Omental fat pad (tissue), 4 donors: ENCODE measurements at places on chromosomes 1 and 21. TPM values are rescaled to one million over a fixed set of nuclear protein-coding genes. Genes with fewer than 3 reads are reported as not detected.

RAB3B gene
- under 0.01 TPM for total RNA-seq

- no peak for DNase-seq
Measured at GRCh38 chr1:162019006-162019405, 4.7 kb downstream of the OLFML2B start.

DNA sequence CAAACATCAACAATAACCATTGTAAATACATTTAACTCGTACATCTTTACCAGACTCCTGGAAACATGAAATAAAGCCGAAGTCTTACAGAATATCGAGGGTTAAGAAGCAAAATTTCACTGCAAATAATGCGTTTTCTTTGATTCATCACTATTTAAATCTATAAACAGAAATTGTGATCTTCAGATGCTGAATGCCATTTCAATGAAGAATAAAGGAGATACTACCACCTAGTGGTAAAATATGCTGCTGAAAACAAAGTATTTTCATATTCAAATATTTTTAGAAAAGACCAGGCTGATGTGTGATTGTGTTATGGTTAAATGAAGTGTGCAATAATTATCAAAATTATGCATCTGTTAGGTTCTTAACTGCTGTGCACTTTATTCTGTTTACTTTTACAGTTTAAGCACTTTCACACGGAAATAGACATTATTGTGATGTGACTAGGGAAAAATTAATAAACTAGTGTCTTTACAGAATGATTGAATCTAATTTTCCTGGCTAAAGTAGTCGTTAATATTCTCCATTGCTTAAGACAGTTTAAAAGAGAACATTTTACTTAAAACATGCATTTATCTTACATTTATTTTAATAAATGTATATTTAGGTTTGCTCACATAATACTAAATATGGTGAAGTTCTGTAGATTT is 1093.1 kb downstream of the MRPL39 start:
- DNase-seq = no peak

DNA sequence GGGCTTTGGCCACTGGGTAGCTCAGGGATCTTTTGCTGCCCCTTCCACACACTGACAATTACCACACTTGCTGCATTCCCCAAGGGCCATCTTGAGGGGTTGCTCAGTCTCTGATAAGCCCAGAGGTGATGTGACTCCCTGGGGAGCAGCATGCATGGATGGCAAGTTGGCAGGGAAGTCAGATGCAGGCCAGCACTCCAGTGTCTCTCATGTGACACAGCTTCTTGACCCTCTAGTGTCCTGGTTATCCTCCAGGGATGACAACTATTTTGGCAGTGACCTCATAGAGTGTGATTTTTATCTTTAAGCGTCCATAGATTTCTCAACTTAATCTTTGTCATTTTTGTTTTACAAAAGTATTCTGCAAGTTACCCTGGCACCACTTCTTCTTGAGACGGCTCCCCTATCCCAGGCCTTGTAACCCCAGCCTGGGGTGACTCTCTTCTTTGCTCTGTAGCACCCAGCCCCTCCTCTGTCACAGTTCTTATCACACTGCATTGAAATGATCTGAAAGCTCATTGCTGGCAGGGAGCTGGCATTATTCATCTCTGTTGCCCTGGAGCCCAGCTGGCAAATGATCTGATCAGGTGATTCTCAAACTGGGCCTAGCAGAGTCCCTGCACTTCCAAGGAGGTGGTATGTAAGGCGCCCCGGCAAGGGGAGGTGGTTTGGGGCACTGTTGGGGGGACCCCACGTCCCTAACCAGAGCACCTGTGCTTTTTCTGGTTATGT is 72.6 kb downstream of the TENT5C start:
- no peak for DNase-seq

- DNase-seq = no peak
Measured at GRCh38 chr1:229991104-229991513, 75.9 kb upstream of the GALNT2 start.

SEMA4A gene
- 35.1 TPM for total RNA-seq

DNA sequence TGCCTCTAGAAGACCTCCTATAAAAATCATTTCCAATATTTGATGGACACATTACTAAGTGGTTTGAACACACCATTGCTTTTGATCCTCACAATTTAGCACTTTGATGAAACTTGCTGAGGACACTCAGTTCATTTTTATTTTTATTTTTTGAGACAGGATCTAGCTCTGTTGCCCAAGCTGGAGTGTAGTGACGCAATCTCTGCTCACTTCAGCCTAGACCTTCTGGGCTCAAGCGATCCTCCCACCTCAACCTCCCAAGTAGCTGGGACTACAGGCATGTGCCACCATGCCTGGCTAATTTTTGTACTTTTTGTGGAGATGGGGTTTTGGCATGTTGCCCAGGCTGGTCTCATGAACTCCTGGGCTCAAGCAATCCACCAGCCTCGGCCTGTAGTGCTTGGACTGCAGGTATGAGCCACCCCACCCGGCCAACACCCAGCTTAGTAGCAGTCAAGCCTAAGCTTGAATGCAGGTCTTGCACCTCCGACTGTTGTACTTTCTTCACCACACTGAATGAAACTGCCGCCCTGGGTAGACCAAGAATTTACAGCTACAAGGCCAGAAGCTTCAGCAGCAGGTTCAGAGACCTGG is 24.8 kb upstream of the ATP2B4 start:
- no peak for DNase-seq

DNA sequence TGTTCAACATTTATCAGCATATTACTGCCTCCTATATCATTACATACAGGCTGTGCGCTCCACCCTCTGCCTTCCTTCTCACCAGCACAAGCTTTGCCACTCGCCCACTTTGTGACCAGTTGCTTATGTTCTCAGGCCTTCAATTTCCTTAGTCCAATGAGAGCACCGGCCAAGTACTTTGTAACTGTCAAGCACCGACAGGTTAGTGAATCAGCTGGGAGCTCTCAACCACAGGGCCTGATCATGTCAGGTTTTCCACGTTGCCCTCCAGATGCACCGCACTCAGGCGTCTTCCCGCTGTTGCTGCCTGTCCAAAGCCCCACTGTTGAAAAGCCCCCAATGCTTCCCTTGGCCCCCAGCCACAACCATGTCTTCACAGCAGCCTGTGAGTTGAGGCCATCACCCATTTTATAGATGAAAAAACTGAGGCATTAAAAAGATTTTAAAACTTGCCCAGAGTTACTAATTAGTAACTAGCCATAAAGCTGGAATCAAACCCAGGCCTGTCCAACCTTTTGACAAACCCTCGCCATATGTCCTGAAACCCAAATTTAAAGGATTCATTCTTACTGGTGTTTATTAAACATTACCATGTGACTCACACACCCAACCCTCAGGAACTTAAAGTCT is 3.4 kb upstream of the KCNN3 start:
- no peak for DNase-seq

DNA sequence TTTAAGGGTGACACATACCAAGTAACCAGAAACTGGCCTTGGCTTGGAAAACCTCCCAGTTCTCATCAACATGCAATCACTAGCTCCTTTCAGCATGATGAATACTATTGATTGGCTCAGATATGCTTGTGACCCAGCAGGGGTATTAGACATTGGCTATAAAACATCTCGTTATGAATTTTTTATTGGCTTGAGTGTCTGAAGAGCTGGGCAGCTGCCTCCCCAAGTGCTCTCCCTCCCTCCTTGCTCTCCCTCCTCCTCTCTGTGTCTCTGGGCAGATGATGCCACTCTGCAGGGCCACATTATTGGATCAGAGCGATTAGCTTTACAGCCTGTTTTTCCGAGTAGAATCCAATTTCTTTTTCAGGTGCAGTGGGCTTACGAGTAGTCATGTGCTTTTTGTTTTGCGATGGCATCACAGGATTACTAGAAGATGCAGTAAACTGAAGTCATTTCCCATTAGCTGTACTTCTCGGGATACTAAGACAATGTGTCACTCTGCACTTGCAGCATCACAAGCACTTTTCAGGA is 79.3 kb upstream of the ATF3 start:
- no peak for DNase-seq

GRCh38 chr1:176119549-176119948 is 87.5 kb downstream of the COP1 start:
- no peak for DNase-seq

DNA sequence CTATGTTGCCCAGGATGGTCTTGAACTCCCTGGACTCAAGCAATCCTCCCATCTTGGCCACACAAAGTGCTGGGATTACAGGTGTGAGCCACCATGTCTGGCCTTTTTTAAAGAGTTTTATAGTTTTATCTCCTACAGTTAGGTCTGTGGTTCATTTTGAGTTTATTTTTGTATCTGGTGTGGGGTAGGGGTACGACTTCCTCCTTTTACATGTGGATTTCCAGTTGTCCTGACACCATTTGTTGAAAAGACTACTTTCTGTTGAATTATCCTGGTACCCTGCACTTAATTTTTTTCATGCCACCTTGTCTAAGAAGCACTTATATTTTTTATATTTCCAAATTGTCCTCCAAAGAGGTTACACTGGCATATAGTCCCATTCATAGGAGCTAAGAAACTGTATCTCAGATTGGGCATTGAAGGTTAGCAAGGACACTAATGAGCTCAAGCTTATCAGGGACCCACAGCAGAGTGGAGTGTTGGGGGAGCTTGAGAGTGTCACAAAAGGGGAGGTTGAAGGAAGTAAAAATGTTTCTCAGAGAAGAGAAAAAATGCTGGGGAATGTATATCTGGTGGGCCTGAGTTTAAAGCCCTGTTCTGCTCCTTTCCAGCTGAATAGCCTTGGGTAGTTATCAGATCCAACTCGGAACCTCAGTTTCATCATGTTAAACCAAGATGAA is 23.4 kb upstream of the MEF2D start:
- DNase-seq = no peak

B3GALT2 gene
- total RNA-seq = 0.25 TPM

POU3F1 gene
- total RNA-seq = not detected

CLCA2 gene
- total RNA-seq = 1.0 TPM

LENEP gene
- total RNA-seq = not detected

DNA sequence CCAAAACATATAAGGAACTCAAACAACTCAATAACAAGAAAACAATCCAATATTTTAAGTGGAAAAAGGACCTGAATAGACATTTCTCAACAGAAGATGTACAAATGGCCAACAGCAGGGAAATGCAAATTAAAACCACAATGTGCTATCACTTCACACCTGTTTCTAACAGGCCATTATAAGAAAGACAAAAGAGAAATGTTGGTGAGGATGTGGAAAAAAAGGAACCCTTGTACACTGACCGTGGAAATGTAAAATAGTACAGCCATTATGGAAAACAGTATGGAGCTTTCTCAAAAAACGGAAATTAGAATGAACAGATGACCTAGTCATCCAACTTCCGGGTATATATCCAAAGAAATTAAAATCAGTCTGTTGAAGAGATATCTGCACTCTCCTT is 37.8 kb upstream of the CD2 start:
- DNase-seq = no peak

SPRR2B gene
- not detected for total RNA-seq

- DNase-seq = no peak
Measured at GRCh38 chr1:165408518-165408917, 36.4 kb downstream of the RXRG start.

- no peak for DNase-seq
Measured at GRCh38 chr1:104018922-104019674, 269.4 kb downstream of the AMY1C start.

DNA sequence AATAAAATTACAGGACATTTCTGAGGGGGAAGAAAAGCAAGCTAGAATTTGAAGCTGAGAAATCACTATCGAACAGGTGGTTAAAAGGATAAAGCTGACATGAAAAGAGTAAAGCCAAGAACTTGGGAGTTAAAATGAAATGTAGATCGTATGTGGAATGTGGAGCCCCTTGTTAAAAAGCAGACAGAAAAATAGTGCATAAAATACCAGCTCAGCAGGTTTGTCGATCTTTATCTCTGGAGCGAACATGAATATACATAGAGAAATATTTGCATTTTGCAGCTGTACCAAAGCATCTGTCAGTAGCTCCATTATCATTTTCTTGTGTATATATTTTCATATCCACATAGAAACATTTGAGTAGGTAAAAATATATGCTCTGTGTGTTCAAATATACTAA is 73.6 kb upstream of the CDC42BPA start:
- no peak for DNase-seq

DNA sequence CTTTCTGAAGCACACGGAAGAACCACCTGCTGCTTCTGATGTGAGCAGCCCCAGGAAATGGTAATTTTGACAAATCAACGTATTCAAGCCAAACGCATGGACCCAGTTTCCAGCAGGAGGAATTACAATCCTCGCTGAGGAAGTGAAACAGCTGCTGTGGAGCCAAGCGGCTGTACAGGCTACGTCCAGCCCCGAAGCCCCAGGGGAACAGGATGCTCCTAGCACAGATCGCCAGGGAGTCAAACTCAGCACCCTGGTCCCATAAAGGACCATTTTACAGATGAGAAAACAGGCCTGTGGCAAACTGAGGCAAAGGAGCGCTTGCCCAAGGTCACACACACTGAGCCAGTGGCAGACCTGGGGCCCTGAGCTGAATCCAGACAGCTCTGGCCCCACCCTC is 108.0 kb downstream of the PTPRU start:
- DNase-seq = no peak

DNA sequence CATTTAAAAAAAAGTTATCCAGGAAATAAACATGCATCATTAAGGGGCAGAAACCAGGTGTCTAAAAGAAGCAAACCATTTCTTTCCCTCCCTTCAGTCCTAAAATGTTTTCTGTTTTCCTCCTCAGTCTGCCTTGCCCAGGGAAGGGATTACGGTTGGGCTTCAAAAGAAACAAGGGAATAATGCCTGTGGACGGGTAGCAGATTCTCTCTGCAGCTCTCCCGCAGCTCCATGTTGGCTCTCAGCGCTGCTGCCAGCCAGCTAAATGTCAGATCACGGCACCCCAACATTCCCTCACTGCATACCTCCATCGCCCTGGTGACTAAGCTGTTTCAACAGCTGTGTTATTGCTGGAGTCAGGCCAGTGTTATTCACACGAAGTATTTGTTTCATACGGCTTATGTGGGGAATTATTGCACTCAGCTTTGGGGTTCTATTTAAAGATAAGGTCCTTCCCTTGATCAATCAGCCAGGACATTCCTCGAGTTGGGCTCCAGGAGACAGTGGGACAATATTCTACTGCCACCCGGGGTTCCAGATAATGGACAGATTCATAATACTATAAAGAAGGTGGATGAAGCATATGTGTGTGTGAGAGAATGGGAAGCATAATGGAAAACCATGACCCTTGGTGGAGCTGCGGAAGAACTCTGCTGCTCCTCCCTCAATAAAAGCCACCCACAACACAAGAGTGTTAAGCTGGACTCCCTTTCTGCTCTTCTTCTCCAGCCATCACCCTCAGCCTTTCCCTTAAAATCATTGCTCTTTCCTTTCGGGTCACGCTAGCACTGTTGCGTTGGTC is 58.2 kb downstream of the WLS start:
- DNase-seq = no peak
